Central memory CD4-positive, alpha-beta T cell (primary cell): ENCODE measurements at places on chromosomes 3 and 15.

- DNase-seq = no peak
These were observed 281.4 kb upstream of the SLCO3A1 start for GRCh38 chr15:91572110-91572509.

GRCh38 chr3:170815936-170816335 lies 54.1 kb downstream of the RPL22L1 start:
- no peak for DNase-seq

DNA sequence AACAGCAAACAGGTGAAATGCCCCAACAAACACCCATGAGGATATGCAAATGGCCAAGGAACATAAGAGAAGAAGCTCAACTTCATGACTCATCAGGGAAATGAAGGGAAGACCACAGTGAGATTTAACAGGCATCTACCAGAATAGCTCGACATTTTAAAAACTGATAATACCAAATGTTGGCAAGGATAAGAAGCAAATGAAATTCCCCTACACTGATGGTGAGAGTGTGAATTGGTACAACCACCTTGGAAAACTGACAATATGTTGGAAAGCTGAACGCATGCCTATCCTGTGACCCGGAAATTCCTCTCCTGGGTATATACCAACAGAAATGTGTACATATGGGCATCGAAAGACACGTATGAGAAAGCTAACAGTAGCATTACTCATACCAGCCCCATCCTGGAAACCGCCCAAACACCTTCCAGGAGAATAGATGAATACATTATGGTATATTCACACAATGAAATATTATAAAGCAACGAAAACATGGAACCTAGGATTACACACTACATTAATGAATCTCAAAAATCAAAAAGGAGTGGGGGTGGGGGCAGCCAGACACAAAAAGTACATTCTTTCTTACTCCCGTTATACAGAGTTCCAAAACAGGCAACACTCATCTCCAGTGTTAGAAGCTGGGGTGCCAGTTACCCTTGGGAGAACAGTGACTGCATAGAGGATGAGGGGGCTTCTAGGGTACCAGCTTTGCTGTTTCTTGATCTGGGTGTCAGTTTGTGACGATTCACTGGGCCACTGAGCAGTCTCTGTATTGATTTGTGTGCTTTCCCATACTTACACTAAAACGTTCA lies 16.9 kb downstream of the RFTN1 start:
- DNase-seq = no peak

GRCh38 chr3:8990266-8991215 lies 27.3 kb upstream of the RAD18 start:
- DNase-seq = no peak

- no peak for DNase-seq
These were observed 63.8 kb downstream of the SLCO2A1 start for GRCh38 chr3:133965906-133966305.

DNA sequence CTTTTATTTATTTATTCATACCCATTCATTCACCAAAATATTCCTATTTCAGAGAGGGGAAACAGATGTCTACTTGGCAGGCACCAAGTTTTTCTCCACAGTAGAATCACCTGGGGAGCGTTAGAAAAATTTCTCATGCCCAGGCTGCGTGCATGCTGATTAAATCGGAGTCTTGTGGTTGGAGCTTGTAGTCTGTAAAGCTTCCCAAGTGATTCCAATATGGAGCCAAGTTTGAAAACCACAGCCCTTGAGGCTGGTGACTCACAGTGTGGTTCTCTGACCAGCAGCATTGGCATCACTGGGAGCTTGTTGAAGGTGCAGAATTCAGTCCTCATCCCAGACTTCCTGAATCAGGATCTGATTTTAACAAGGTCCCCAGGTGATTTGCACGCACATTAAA lies 49.7 kb downstream of the PDHB start:
- no peak for DNase-seq

- no peak for DNase-seq
These were observed 3.6 kb downstream of the ZNF589 start for GRCh38 chr3:48244461-48244860.

- peak; percentile 76 for DNase-seq
These were observed 120.7 kb downstream of the LMLN start for GRCh38 chr3:198080521-198081384.

GRCh38 chr3:194592798-194593752 lies 40.1 kb downstream of the TMEM44 start:
- DNase-seq = no peak

DNA sequence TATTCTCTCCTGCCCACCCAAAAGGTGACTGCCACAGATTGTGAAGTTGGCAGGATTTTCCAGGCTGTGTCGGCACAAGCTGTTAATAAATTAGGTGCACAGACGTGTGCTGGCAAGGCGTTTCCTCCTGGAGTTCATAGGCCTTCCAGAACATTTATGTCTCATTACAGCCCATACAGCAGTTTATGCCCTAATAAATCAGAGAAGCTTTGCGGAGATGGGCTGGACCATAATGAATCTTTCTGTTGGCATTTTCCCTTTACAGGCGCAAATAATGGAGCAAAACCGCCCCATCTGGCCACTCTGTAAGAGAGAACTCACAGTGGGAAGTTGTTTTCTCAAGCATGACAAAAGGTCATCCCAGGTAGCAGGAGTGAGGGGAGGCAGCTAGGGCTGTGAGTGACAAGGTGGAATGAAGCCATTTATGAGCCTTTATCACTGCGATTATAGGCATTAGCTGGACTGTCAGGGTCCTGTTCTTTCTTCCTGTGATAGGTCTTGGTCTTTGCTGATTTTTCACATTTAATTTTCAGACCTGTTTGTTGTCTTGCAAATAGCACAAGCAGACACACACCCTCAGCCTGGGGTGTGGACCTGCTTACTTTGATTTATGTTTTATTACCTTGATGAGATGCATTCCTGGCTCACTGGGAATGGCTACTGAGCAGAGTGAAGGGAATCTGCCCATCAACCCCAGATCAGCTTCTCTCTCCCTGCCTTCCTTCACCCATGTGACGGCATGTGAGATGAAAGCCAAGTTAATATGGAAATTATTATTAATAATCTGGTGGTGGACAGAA lies 257.5 kb downstream of the LRTM1 start:
- DNase-seq = no peak

GRCh38 chr15:35602836-35603235 lies 56.9 kb upstream of the DPH6 start:
- no peak for DNase-seq

DNA sequence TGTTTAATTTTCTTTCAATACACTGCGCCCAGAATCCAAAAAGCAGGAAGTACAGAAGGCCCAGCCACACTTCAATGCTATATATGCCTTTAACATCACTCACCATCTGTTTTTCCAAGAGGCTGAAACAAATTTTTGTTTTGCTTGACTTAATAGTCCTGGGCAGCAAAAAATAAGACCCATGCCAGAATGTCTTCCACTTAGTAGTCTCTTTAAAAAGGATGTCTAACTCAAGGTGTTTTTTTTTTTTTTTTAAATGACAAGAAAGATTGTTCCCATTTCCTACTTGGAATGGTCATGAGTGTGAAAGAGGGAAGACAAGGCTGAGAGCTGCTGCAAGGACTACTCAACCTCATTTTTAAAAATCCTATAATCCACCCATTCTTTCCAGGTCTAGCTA lies 590.3 kb upstream of the SGO1 start:
- DNase-seq = no peak

DNA sequence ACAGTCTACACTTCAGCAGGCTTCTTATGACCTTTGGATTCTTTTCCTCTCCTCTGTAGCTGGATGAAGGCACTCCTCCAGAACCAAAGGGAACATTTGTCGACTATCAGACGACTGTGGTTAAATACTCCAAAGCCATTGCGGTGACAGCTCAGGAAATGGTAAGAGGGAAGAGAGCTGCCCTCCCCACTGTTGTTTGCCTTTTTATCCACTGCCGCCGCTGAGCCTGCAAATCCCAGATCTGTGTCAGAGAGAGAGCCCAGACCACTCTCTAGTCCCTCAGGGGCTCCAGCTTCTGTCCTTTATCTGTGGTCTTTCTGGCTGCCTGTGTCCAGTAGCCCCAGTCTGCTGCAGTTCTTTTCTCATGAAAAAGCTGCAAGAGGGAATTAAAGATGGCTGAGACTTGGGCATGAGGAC lies 261.5 kb upstream of the TPM1 start:
- DNase-seq = no peak

GRCh38 chr3:12822725-12823373 lies 18.5 kb downstream of the RPL32 start:
- DNase-seq = no peak
